AG08396 (cell line): ENCODE measurements at places on chromosomes 6 and 20.

DNA sequence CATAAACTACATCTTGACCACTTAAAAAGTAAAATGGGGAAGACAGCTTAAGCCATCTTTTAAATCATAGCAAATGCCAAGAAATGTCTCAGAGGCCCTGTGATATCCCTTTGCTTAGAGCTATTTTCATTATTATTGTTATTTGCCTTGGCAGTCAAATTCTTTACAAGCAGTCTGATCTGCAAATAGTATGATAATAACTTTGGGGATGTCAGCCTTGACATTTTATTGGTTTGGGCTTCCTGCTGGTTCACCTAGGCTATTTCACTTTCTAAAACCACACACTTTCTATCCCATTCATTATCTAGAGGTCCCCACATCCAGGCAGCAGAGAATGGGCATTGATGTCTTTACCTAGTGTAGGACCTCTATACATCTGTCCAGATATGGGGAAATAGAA, 125.1 kb downstream of the PDE7B start:
- DNase-seq: no peak

- DNase-seq: no peak
Observed at GRCh38 chr20:10758446-10758845, 84.6 kb upstream of the JAG1 start.

- DNase-seq: no peak
Observed at GRCh38 chr6:71393471-71393870, 104.9 kb downstream of the OGFRL1 start.

DNA sequence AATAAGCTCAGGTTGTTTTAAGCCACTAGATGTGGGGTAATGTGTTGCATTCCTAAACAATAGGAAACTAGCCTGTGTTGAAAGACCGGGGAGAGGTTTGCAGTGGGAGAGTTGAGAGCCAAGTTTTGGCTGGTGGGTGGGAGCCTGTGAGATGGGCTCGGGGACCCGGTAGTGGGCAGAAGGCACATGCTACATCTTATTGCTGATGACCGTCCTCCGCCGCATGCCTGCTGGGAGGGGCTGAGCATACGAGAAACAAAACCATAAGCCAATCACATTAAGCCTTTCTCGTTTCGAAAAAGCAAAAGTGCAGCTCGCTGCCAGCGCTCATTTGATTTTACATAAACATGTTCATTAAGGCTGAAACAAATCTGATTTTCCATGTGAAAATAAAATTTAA, 57.4 kb upstream of the MPC1 start:
- no peak for DNase-seq

DNA sequence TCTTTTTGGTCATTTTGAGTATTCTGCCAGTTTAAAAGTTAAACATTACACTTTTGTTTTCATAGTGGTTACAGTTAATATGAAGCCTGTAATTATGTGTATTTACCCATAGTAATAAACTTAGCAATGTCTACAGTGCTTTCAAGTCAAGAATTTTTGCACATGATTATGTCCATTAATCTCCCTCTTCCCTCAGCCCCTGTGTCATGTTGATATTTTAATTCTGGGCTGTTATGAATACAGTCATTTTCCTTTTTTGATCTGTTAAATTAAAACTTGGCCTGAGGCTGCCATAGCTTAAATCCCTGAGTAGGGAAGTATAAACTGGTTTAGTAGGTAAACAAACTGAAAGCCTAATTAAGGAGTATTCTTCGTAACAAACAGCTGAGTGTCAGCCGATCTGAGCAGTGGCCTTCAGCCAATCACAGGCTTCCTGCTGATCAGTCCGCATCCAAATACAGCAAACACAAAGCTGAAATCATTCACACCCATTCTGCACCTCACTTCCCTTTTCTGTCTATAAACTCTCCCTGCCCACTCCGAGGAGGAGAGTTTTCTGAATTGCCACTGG, 9.5 kb upstream of the SFT2D1 start:
- no peak for DNase-seq

GRCh38 chr6:129186988-129187387, 304.1 kb downstream of the LAMA2 start:
- DNase-seq: peak; percentile 35

GRCh38 chr20:1324598-1325172, 4.3 kb downstream of the SDCBP2 start:
- peak; percentile 73 for DNase-seq

- no peak for DNase-seq
Observed at GRCh38 chr6:90397929-90398674, 101.5 kb upstream of the BACH2 start.

DNA sequence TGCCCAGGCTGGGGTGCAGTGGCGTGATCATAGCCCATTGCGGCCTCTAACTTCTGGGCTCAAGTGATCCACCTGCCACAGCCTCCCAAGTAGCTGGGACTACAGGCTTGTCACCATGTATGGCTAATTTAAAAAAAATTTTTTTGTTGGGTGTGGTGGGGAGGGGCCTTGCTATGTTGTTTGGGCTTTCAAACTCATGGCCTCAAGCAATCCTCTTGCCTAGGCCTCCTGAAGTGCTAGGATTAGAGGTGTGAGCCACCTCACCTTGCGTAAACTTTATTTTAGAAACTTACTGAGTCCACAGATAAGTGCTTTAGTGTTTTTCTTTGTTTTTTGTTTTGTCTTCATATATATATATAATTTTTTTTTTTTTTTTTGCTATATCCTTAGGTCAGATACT, 9.1 kb downstream of the SMAP1 start:
- no peak for DNase-seq

- peak; percentile 92 for DNase-seq
Observed at GRCh38 chr6:19851241-19852089, 14.3 kb downstream of the ID4 start.

- no peak for DNase-seq
Observed at GRCh38 chr6:14092838-14093789, 24.5 kb upstream of the CD83 start.

GRCh38 chr6:81088145-81088544, 664.3 kb downstream of the TENT5A start:
- no peak for DNase-seq

- DNase-seq: peak; percentile 53
Observed at GRCh38 chr20:57048027-57048869, 218.2 kb downstream of the BMP7 start.

DNA sequence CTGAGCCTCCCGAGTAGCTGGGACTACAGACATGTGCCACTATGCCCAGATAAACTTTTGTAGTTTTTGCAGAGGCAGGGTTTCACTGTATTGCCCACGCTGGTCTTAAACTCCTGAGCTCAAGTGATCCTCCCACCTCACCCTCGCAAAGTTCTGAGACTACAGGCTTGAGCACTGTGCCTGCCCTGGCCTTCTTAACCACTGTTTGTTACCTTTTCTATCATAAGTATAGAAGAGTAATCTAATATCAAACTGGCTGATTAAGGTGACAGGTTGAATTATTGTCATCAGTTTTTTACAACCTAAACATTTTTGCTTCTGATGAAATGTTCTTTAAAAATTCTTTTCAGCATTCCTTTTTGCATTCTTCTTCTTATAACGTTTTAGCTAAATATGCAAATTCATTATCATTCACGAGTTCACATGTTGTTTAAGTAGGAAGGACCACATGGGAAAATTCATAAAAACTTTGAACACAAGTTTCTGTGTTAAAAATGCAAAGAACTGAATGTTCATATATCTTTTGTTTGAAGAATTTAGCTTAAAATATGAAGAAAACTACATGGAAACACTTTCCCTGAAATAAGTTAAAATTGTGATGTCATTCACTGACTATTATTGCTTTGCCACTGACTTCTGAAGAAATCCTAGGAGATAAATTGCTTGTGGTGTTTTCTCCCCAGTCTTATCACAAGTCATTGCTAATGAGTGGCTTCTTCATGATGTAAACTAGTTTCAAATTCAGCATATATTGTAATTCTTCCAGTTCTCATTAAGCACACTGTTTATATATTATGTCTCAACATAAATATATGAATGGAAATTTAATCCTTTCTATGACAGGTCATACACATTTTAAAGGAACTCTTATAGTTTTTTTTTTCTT, 106.7 kb downstream of the ADGRB3 start:
- DNase-seq: no peak

GRCh38 chr6:33430991-33431879, 11.4 kb downstream of the SYNGAP1 start:
- peak; percentile 93 for DNase-seq

- DNase-seq: peak; percentile 44
Observed at GRCh38 chr6:111361648-111362047, 121.4 kb downstream of the REV3L start.

DNA sequence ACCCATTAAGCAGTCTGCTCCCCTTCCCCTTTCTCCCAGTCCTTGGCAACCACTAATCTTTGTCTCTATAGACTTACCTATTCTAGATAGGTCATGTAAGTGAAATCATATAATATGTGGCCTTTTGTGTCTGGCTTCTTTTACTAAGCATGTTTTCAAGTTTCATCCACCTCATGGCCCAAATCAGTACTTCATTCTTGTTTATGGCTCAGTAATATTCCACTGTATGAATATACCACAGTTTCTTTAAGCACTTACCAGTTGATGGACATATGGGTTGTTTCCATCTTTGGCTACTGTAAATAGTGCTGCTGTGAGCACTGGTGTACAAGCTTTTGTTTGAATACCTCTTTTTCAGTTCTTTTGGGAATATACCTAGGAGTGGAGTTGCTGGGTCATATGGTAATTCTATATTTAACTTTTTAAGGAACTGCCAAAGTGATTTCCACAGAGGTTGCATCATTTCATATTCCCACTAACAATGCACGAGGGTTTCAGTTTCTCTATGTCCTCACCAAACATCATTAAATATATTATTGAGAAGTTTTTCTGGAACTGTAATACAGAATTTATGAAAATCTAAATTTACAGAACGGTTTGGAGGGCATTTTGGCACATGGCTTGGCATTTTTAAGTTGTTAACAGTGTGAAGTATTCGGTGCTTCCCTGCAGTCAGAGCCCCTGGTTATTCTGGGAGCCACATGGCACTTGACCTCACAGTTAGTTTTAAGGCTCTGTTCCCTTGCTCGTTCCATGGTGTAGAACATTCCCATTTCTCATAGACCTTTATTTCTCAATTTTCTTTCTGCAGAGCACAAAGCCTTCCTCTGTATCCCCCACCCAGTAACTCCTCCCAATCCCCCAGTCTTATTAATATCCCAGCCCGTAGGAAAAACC, 27.0 kb upstream of the DTNBP1 start:
- DNase-seq: no peak

- DNase-seq: no peak
Observed at GRCh38 chr6:166286839-166287271, 21.3 kb downstream of the PRR18 start.

DNA sequence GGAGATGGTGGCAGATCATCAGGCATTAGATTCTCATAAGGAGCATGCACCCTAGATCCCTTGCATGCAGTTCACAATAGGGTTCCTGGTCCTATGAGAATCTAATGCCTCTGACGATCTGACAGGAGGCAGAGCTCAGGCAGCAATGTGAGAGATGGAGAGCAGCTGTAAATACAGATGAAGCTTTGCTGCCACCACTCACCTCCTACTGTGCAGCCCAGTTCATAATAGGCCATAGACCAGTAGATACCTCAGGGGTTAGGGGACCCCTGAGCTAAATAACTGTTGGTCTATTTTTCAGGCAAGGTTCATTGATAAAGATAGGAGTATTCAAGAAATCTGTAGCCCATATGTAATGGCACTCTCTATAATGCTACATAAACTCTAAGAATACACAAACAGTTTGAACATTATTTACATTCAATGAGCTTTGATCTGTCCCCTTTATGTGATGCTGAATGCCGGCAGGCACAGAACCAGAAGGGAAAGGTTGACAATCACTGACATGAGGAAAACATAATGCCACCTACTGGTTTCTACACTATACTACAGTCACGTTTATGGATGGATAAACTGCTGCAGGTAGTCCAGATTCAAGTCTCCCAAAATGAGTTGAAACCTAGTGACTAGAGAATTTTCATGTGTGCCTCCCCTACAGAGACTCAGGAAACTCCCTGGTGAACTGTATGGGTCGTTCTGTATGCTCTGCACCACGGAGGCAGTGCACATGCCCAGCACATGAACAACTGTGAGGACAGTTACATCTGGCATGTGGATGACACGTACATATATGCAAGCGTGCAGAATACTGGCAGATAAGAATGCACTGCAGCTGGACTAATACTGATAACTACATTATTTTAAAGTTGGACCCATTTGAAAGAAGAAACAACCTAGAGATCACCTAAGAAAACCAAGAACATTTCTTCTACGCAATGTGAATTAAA, 72.0 kb downstream of the DST start:
- peak; percentile 29 for DNase-seq

GRCh38 chr6:9620263-9620662, 794.6 kb downstream of the TFAP2A start:
- no peak for DNase-seq

DNA sequence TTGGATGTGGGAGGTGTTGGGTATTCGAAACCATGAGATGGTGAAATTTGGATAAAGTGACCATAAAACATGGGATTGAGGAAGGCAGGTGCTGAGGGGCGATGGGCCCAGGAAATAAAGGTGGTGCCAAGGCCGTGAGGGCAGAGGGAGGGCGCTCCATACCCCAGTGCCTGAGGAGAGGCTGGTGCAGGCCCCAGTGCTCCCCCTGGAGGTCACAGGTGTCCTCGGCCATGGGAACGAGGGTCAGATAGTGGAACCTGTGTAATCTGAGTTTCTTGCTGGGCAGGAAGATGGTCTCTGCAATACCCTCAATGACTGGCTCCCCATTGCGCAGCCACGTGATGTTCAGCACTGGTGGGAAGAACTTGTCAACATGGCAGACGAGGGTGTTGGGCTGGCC, 16.2 kb downstream of the HLA-DPB1 start:
- peak; percentile 26 for DNase-seq
